ENCODE measurements at places on chromosomes 16 and 17. TPM values are rescaled to one million over a fixed set of nuclear protein-coding genes. Genes with fewer than 3 reads are reported as not detected.

The ANKS4B gene
- total RNA-seq, result not detected

- DNase-seq, result no peak
Observed at GRCh38 chr17:61205401-61205800, 194.2 kb upstream of the TBX2 start.

DNA sequence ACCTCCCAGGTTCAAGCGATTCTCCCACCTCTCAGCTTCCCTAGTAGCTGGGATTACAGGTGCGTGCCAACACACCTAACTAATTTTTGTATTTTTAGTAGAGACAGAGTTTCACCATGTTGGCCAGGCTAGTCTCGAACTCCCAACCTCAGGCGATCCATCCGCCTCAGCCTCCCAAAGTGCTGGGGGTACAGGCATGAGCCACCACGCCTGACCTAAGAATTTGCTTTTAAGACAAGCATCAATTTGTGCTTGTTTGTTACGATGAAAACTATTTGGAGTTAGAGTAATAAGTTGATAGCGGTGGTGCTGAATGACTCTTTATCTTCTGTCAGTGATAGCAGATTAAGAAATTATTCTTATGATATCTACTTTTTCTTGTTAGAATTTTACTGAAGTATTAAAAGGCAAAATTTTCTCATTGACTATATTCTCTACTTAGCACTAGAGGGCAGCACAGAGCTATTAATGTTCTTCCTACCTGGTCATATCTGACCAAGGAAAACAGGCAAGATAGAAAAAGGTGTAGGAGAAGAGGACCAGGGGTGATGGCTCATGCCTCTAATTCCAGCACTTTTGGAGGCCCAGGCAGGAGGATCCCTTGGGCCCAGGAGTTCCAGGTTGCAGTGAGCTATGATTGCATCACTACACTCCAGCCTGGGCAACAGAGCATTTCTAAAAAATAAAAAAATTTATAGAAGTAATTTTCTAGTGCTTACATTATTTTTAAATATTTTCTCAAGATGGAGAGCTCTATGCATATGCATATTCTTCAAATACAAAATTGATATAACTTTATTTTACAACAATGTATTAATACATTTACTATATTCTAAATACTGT lies 24.5 kb downstream of the STXBP4 start:
- DNase-seq, result peak; percentile 53

- DNase-seq, result no peak
Observed at GRCh38 chr17:77374170-77374936, 233.6 kb downstream of the SEC14L1 start.
